Trophoblast cell (in vitro differentiated cells and primary cell): ENCODE measurements at places on chromosomes 4 and X.

GRCh38 chr4:48651914-48652313 lies 128.2 kb downstream of the FRYL start:
- no peak for DNase-seq
- no peak overlapping the region for H3K4me3 ChIP-seq
- no peak overlapping the region for H3K27ac ChIP-seq
- no peaks in the 10 kb centered on the region for H3K36me3 ChIP-seq

- DNase-seq, result no peak
- H3K4me1 ChIP-seq, result no peaks in the 10 kb centered on the region
- no peaks in the 10 kb centered on the region for H3K36me3 ChIP-seq
- H3K27ac ChIP-seq, result no peak overlapping the region
- no peaks in the 10 kb centered on the region for H3K27me3 ChIP-seq
These were observed 295.0 kb upstream of the NR3C2 start for GRCh38 chr4:148737061-148737770.

GRCh38 chrX:45628041-45628440 lies 427.4 kb upstream of the DIPK2B start:
- no peaks in the 10 kb centered on the region for H3K36me3 ChIP-seq
- no peaks in the 10 kb centered on the region for H3K27me3 ChIP-seq
- H3K4me3 ChIP-seq, result no peak overlapping the region
- no peaks in the 10 kb centered on the region for H3K4me1 ChIP-seq

- H3K4me1 ChIP-seq, result peaks cover 8% of the 10 kb centered on the region
- peak; percentile 38 for DNase-seq
- H3K27ac ChIP-seq, result no peak overlapping the region
- H3K4me3 ChIP-seq, result no peak overlapping the region
These were observed 74.4 kb downstream of the MTMR1 start for GRCh38 chrX:150767475-150768131.

GRCh38 chrX:130523460-130524394 lies 121.9 kb downstream of the RBMX2 start:
- H3K4me1 ChIP-seq, result no peaks in the 10 kb centered on the region
- H3K27ac ChIP-seq, result no peak overlapping the region
- no peaks in the 10 kb centered on the region for H3K36me3 ChIP-seq
- peak; percentile 23 for DNase-seq

- DNase-seq, result no peak
- H3K4me1 ChIP-seq, result no peaks in the 10 kb centered on the region
- no peaks in the 10 kb centered on the region for H3K36me3 ChIP-seq
- no peak overlapping the region for H3K27ac ChIP-seq
- H3K27me3 ChIP-seq, result no peaks in the 10 kb centered on the region
- H3K4me3 ChIP-seq, result no peak overlapping the region
These were observed 199.0 kb upstream of the CXXC4 start for GRCh38 chr4:104693601-104694201.

DNA sequence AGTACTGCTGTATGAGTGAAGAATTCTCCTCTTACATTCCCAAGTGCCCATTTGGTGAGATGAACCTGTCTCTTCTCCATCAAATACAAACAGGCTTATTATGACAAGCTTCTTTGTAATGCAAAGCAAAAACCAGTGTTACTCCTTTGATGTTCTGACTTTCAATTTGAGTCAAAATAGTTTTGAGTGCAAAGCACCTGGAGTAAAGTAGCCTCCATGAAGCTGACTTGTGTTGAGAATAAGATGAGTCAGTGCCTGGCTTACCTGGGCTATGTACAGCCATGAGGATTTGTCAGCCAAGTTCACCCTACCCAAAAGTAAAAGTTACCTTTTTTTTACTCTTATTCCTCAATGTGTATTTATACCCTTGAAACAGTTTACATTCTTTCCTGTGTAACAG lies 132.5 kb upstream of the FMR1 start:
- H3K27me3 ChIP-seq, result no peaks in the 10 kb centered on the region
- H3K27ac ChIP-seq, result no peak overlapping the region
- H3K4me3 ChIP-seq, result no peak overlapping the region
- H3K36me3 ChIP-seq, result no peaks in the 10 kb centered on the region
- H3K4me1 ChIP-seq, result no peaks in the 10 kb centered on the region
- no peak for DNase-seq

- no peak overlapping the region for H3K4me3 ChIP-seq
- H3K4me1 ChIP-seq, result no peaks in the 10 kb centered on the region
- DNase-seq, result no peak
- H3K36me3 ChIP-seq, result no peaks in the 10 kb centered on the region
- H3K27me3 ChIP-seq, result no peaks in the 10 kb centered on the region
- no peak overlapping the region for H3K27ac ChIP-seq
These were observed 254.6 kb downstream of the STIM2 start for GRCh38 chr4:27115221-27115620.
